ENCODE measurements at places on chromosomes 16 and 17. TPM values are rescaled to one million over a fixed set of nuclear protein-coding genes. Genes with fewer than 3 reads are reported as not detected.

Gene TSNAXIP1
- 2.2 TPM for total RNA-seq

Gene MEOX1
- total RNA-seq: 16.1 TPM

Gene CRAMP1
- 11.2 TPM for total RNA-seq

Gene UMOD
- total RNA-seq: not detected

Gene SDK2
- 0.42 TPM for total RNA-seq

Gene KIF19
- total RNA-seq: under 0.01 TPM

Gene FBXL16
- total RNA-seq: 0.57 TPM

Gene DPEP2
- total RNA-seq: 2.0 TPM

Gene TBC1D3
- not detected for total RNA-seq

Gene CIITA
- total RNA-seq: 10.0 TPM

Gene CENPX
- 109 TPM for total RNA-seq

Gene C17orf78
- not detected for total RNA-seq

Gene ALOX15
- total RNA-seq: not detected

Gene STAC2
- not detected for total RNA-seq

Gene P2RX1
- 26.0 TPM for total RNA-seq

Gene ASPA
- 2.9 TPM for total RNA-seq

Gene ITGAX
- total RNA-seq: 11.3 TPM

Gene RAC3
- total RNA-seq: 2.5 TPM

Gene SPSB3
- total RNA-seq: 84.1 TPM

Gene MAP3K14
- total RNA-seq: 10.7 TPM
